CD4-positive, alpha-beta memory T cell (primary cell): ENCODE measurements at places on chromosomes 6 and 20. TPM values are rescaled to one million over a fixed set of nuclear protein-coding genes. Genes with fewer than 3 reads are reported as not detected.

DNA sequence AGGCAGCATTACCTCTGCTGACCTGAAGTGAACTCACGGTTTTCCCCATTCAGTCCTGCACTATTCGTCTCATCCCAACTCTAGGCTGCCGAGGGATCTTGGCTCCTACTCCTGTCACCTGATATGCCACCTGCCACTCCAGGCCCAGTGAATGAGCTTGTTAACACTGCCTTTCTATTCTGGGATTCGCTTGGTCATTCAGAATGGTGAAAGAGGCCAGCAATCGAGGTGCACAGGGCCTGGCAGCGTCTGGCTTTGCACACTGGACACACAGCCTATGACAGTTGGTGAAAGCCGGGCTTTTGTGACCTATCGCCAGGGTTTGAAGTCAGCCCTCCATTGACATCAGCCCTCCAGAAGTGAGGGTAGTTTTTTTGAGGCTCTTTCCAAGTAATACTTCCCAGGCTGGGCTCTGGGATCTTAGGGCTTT is 59.3 kb upstream of the MYL9 start:
- no peak for DNase-seq

Gene HAO1
- not detected for polyA plus RNA-seq

DNA sequence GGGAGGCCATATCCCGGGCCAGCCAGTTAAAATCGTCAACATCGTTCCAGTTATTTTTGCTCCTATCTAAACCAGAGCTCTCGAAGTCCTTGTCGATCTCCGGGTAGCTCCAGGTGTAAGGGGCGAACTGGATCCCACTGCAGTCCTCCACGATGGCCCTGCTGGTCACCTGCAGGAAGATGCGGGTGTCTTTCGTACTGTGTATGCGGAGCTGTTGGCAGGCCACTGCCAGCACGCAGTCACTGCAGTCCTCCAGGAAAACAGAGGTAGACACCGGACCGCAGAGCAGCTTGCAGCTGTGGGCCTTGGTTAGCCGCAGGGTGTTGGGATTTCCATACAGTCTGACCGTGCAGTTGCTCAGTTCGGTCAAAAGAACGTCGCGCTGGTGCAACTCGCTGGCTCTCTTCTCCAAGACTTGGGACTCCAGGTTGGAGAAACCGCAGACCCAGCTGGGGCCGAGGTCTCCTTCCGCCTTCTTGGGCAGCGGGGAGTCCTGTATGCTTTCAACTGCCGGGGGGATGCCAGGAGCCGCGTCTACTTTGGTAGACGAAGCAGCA is 742 bp downstream of the TBCC start:
- no peak for DNase-seq

DNA sequence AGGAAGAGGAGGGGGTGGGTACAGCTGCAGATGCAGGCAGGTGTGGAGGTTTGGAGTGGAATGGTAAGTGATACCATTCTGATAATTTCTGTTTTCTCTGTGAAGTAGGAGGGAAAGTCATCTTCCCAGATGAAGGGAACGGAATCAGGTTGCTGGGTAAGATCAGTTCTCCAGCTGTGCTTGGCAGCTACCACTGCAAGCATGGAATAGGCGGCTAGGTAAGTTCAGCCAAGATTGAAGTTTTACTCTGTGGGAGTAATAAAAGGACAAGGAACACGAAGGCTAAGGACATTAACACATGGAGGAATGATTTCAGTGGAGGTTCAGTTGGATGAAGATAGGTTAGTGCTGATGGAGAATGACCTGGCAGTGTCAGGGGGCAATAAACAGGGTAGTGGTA is 128.3 kb downstream of the CARMIL1 start:
- no peak for DNase-seq

- no peak for DNase-seq
These were observed 1.4 kb downstream of the NUS1 start for GRCh38 chr6:117676577-117677218.

DNA sequence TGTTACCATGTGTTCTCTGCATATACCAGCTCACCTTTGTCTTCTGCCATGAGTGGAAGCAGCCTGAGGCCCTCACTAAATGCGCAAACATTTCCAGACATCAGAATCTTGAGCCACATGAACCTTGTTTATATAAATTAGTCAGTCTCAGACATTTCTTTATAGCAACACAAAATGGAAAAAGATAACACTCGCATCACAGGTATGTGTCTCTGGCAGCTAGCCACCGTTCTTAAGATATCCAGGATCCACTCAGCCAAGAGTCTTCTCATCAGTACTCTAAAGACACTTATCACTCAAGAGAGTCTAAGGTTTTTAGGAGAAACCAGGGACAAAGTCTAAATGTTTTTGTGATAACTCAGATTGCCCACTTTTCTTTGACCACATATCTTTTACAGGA is 43.1 kb upstream of the HLA-A start:
- DNase-seq: no peak

DNA sequence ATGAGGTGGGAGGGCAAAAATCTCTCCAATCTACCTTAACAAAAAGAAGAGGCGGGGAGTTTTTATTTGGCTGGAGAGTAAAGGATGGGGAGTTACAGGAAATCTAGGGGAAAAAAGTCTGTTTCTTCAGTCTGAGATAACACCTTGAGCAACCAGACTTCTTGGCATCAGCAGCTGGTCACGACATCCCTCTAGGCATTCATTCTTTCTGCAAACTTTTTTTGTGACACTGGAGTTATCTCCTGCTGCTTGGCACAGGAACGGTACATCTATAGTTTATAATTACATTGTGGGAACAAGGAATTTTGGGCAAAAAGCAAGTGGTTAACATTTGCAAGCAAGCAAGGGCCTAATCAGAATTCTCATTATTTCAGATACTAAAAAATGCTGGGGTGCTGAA is 50.6 kb upstream of the IFNGR1 start:
- DNase-seq: no peak

DNA sequence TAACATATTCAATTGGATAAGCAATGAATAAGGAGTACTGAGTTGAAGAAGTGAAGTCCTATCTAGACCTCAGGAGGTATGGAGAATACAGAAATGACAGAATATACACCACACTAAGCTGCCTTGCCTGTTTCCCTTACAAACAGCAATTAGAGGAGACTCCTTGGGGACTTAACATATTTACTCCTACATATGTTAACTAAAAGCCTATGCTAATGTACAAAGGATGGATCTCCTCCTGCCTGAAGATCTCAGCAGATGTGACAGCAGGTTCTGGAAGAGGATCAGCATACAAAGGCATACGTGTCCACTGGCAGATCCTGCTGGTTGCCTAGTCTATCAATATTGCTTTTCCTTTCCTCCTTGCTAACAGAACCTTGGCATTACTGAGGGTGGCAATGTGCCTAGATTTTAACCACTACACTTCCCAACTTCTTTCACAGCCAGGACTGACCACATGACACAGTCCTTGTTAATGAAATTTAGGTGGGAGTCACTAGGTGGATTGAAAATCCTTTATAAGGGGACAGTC is 29.6 kb downstream of the PRKN start:
- DNase-seq: no peak

DNA sequence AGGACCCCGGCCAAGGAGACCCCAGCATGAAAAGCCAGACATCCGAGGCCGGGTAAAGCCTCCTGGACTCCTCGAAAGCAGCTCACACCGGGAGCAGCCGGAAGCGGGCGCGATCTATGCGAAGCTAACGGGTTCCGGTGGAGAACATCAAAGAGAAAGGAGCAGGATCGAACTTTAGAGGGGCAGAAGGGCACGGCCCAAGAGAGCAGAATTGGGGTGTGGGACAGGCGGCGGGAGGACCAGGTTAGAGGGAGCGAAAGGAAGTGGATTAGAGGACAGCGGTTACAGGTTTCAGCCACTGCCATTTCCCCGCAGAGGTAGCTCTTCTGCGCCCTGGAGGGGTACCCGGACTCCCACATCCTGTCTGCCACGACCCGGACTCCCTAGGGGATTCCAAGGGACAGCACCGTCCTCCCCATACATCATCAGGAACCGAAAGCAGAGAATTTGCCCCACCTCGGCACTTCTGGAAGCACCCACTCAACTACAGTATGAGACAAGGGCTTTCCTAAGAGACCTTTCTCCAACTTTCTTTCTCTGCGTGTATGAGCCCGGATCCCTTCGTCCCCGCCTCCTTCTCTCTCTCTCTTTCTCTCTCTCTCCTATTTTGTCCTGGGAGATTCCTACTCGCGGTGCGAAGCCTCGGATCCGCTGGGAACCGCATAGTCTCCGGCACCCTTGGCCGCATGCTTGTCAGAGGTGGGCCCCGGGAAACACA is 507 bp upstream of the VGLL2 start:
- DNase-seq: no peak

GRCh38 chr6:44230034-44230675 is 6.8 kb downstream of the SLC29A1 start:
- no peak for DNase-seq

Gene LMBRD1
- 54.7 TPM for polyA plus RNA-seq

Gene SGK2
- polyA plus RNA-seq: not detected

DNA sequence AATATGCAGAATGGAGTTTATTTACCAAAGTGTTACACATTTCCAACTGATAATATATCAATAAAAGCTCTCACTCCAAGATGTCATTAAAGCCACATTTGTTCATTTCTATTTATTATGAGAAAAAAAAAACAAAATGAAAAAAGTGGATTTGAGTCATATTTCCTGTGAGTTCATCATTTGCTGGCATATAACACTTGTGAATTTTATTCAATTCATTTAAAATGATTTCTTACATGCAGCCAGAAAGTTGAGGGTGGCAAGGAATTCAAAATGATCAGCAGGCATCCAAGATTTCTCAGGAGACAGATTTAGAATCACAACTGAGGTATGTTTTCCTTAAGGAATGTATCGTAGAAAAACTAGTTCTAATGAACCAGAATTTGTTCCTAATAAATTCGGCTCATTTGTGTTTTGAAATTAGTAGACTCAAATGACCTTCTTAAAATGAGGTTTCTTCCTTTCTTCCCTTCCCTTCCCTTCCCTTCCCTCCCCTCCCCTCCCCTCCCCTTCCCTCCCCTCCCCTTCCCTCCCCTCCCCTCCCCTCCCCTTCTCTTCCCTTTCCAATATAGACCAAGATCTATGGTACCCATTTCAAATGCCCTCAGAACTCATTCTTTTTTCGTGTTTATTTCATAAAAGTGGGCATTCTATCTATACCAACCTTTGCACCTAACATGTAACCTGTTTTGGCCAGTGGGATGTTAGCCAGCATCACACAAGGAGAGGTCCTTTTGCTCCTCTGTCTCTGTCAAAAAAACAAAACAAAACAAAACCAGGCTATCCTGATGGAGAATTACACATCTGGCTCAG is 357.9 kb upstream of the TSHZ2 start:
- DNase-seq: no peak

DNA sequence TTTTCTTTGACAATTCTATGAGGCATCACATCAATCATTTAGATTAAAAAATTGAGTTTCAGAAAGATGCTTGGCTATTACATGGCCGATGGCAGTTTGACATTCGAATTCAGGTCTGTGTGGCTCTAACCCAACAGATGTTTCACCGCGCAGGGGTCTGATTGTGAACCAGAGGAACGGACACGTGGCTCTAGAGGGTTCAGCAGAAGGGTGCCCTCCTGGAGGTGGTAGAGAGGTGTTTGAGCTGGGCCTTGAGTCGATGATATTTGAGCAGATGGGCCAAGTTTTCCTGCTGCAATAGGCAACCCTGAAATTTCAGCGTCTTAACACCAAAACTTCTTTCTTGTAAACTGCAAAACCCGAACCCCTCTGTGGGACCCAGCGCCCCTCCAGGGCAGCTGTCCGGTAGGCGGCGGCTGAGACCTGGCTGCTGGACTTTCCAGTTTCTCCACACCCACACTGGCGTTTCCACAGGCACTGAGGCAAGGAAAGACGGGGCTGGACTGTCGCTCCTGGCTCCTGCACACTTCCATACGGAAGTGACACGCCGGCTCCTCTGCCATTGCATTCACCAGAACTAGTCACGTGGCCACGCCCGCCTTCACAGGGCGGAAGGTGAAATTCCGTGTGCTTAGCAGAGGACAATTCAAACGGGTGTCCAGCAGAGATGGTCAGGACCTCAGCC is 11.3 kb upstream of the AFDN start:
- no peak for DNase-seq

Gene PSMF1
- polyA plus RNA-seq: 189 TPM

Gene FLOT1
- polyA plus RNA-seq: 74.6 TPM
